ENCODE measurements at places on chromosomes 2 and 18.
A peak's percentile ranks its signal among the peaks of the same experiment; 100 is the strongest.

DNA sequence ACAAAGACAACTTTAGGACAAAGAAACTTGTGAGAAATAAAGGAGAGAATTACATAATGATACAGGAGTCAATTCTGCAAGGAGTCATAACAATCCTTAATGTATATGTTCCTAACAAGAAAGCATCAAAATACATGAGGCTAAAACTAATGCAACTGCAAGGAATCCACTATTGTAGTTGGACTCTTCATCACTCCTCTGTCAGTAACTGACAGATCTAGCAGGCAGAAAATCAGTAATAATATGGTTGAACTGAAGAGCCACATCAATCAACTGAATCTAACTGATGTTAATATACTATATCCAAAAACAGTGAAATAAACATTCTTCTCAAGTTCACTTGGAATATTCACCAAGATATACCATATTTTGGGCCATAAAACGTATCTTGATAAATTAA lies 1806.4 kb upstream of the CELF4 start:
- no peak for DNase-seq

GRCh38 chr2:133044556-133044955 lies 374.6 kb upstream of the LYPD1 start:
- no peak for DNase-seq

GRCh38 chr18:22409445-22409844 lies 8.3 kb downstream of the CTAGE1 start:
- DNase-seq, result no peak

- DNase-seq, result no peak
Observed at GRCh38 chr2:233048569-233049193, 11.5 kb upstream of the INPP5D start.

GRCh38 chr2:129720360-129720759 lies 259.1 kb upstream of the RAB6C start:
- no peak for DNase-seq

DNA sequence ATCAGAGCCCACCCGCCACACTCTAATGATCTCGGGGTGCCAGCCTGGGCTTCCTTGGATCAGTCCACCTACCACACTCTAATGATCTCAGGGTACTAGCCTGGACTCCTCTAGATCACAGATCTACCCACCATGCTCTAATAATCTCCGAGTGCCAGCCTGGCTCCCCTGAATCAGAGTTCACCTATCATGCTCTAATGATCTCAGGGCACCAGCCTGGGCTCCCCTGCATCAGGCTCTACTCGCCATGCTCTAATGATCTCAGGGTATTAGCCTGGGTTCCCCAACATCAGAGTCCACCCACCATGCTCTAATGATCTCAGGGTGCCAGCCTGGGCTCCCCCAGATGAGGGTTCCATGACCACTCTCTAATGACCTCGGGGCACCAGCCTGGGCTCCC lies 48.1 kb downstream of the EIPR1 start:
- DNase-seq, result no peak

DNA sequence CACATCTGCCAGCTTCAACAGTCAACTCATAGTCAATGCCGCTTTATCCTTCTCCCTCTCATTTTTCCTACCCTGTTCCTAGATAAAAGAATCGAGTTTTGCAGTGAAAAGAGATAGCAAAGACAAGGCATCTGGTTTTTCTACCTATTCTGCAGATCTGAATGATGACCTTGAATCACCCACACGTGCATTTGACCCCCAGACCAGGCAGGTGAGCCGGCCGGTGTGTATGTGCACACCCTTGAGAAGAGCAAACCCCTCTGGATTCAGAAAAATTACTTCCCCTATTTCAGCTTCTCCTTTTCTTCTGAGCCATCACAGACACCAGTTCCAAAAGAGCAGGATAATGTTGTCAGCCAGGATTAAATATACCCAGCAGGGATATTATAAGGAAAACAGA lies 115.6 kb upstream of the ST6GAL2 start:
- no peak for DNase-seq

GRCh38 chr2:17043173-17043572 lies 377.5 kb upstream of the CYRIA start:
- no peak for DNase-seq

- no peak for DNase-seq
Observed at GRCh38 chr2:144020047-144020446, 499.9 kb downstream of the ZEB2 start.

DNA sequence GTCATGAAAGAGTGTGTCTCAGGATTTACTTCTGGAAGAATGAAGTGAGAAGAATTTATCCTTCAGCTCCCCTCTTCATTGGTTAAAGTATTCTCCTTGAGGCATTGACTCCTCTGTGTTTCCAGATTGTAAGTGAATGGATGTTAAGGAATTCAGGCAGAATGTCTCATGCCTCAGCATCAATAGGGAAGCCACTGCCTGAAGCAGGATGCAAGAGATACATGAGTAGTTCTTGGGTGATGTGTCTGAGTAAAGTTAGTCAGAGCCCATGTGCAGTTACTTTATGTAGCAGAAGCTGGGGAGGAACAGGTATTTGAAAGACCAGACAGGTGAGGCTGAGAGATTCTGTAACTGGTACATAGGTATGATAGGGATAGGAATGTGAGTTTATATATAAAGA lies 34.0 kb upstream of the TMEFF2 start:
- DNase-seq, result no peak

DNA sequence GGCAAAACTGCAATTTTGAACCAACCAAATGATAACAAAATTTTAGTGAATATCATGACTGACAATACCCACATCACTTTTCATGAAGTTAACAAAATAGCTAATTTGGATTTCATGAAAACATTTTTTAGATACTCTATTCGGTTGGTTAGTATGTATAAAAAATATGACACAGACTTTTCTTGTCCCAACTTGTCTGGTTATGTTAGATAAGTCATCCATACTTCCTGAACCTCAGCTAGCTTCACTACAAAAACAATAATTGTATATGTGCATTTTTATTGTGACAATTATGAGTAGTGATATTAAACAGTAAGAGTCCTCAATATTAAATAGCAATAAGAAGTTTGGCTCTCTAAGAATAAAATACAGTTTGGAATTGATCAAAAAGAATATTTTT lies 408.1 kb upstream of the DSEL start:
- no peak for DNase-seq

- DNase-seq, result no peak
Observed at GRCh38 chr2:121489911-121490583, 40.6 kb upstream of the RNU4ATAC start.

DNA sequence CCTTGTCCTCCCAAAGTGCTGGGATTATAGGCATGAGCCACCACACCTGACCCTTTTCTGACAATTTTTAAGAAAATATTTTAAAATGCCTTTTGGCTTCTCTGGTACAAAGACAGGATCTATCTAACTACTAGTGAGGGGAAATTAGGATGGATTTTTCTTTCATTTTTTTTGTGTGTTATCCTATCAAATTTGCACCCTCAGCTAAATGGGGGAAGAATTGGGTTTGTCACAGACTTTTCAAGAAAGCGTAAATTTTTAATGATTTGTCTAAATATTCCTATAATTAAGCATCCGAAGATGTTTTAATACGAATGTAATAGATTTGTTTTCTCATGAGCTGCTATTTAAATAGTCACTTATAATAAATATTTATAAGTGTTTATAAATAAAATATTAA lies 340.0 kb upstream of the ETAA1 start:
- no peak for DNase-seq

GRCh38 chr2:19488009-19488691 lies 129.7 kb upstream of the OSR1 start:
- DNase-seq, result no peak

DNA sequence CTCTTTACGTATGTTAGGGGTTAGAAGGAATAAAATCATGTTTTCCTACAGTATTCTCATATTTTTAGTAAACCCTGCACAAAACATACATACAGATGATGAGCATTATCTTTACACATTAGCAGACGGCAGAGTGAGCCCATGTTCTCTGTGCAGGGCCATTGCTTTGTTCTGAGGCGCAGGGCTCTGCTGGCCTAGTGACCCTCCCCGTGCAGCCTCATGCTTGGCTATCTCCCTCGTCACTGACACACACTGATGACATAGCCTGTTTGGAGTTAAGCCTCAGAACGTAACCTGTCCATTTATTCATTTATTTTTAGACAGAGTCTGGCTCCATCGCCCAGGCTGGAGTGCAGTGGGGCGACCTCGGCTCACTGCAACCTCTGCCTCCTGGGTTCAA lies 115.9 kb upstream of the FOSL2 start:
- no peak for DNase-seq

GRCh38 chr2:38875576-38876367 lies at the start of the genes DHX57 and MORN2:
DHX57 (minus strand) TSS chr2:38875934; CDS start chr2:38868405, 7,529 bp downstream.
MORN2 (plus strand) TSS chr2:38875976.
- DNase-seq, result peak; percentile 73

DNA sequence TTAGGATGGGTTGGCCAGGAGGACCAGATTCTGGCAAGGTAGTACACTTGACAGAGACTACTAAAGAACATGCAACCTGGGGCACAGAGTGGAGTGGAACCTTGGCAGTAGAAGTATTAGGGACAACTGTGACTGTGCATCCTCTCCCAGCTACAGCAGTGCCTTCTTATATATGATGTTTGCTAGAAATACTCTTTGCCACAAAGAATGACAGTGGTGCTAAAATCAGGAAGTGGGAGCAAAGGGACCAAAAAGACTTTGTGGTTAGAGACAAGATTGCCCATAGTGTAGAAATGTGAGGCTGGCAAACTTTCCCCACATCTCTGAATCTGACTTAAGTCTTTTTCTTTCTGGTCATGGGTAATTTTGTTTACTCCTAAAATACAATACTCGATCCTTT lies 9.4 kb upstream of the SLC38A11 start:
- peak; percentile 49 for DNase-seq

- no peak for DNase-seq
Observed at GRCh38 chr2:237269138-237269875, 144.7 kb downstream of the COL6A3 start.

DNA sequence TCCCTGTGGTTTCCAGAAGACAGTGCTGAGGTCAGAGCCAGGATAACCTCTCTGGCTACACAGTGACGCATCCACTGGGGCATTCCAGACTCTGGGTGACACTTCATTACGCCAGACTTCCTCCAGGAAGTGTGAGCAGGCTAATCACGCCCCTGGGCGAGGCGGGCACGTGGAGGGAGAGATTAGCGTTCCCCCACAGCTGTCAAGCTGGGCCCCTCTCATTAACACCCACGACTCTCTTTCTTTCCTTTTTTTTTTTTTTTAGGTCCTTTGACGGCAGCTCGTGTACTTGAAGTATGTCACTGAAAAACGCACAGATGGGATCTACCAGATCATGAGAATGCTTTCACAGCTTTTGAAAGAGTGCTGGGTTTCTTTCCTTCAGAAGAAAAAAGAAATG lies 274.6 kb downstream of the AFF3 start:
- peak; percentile 39 for DNase-seq

DNA sequence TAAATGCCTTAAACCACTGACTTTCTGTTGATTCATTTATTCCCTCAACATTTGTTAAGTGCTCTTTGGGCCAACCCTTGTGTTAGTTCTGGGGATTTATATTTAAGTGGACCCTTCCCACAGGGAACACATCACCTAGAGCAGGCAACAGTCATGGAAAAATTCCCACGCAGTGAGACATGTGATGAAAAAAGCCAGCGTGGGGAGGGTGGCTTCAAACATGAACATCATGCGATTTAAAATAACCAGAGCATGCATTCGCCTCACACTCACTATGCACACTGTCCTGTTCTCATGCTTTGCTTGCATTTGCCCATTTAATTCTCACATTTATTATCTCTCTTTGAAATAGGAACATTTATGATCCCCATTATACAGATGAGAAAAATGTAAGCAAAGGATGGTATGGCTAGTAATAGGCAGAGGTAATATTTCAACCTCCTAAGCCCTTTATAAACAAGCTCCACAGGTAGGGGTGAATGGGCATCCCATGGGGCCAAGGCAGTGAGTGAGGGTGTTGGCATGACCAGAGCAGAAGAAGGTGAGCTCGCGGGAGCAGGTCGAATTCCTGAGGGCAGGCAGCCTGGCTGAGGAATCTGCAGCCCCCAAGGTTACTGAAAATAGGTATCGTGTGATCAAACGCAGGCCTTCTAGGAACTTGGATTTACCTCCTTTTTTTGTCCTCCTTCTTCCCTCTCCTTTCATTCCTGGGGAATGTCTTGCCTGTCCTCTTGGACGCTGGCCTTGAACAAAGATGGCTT lies 297.8 kb downstream of the MYCN start:
- no peak for DNase-seq

- DNase-seq, result no peak
Observed at GRCh38 chr2:216469661-216470060, 29.0 kb upstream of the RPL37A start.

GRCh38 chr2:205024822-205025518 lies 479.7 kb downstream of the PARD3B start:
- DNase-seq, result no peak
